ENCODE measurements at places on chromosomes 16 and 17.

DNA sequence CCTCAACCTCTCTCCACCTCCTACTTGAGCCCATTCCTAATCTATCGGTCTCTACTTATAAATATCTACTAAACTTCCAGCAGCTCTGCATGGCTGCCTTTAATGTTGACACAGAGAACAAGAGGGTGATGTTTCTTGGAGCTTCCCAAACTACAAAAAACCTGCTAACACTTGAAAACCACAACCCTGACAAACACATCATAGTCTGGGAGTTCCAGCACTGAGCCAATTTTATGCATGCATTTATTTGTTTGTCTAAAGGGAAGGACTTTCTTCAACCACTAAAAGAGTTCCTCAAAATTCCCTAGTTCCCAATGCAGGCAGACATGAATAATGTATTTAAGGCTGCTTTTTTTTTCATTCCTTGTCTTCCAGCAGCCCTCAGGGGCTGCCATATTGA is 331.8 kb upstream of the XYLT1 start:
- no peak for DNase-seq

DNA sequence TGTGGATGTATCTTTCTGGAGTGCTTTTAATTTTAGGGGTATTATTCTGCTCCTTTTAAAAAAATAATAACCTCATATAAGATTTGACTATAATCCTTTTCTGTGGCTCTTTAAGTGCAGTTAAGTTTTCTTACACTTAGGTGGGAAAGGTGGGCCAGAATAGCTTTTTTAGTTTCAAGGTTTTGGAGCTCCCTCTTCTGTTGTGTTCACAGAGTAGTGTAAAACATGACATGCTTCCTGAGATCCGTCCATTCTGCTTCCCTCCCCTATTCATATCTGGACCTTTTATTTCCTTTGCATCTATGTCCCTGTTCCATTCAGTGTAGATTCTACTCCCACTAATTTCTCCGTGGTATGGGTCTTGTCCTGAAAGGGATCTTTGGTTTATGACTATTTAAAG is 12.8 kb downstream of the LRRC36 start:
- no peak for DNase-seq

- DNase-seq, result no peak
Observed at GRCh38 chr17:74431568-74432423, at the start of gene GPRC5C. Gene GPRC5C, plus strand, starts transcription at chr17:74432088. Its CDS starts 7,689 bp downstream, at chr17:74439777.

DNA sequence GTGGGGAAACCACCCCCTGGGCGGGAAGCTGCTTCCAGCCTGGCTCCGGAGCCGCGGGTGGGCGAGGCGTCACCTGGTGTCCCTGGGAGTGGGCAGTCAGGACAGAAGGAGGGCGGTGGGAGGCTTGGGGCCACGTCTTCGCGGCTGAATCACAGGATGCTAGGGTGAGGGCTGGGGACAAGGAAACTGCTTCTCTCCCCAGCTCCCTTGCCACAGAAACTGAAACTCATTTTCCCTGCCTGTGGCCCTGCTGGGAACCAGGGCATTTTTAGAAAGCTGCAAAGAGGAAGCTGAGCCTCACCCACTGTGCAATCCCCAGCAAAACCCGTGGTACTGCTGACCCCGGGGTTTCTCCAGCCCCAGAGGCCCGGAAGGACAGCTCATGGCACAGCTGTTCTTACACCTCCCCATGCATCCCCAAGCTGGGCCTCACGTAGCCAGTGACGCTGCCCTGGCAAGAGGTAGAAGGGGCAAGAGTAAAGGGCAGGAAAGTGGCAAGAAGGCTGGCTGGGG is 8.2 kb downstream of the RHBDF2 start:
- no peak for DNase-seq

GRCh38 chr16:87077750-87078127 is 239.5 kb downstream of the C16orf95 start:
- no peak for DNase-seq

DNA sequence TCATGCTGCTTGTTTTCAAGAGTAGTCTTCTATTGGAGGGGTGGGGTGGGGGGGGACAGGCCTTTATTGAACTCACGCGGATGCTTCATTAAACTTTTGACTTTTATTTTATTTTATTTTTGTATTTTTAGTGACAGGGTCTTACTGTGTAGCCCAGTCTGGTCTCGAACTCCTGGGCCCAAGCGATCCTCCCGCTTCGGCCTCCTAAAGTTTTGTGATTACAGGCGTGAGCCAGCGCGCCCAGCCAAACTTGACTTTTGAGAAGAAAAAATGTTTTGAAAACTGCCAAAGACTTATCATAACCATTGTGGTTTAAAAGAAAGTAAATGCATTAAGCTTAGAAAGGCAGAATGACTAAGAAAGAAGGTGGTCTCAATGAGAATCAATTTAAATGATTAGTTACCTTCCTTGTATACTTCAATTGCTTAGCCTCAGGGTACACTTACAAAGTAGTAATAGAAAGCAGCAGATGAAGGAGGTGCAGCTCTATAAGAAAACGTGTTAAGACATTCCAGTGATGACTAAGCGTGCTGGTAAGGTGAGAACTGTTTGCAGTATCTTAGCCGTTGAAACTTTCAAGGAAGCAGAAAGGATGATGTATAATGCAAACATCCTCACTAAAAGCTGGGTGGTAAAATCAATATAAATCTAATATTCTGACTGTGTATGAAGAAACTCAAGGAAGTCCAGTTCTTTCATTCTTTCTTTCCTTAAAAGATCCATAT is 1.2 kb downstream of the AP2B1 start:
- DNase-seq, result no peak

GRCh38 chr17:50149417-50150353 is 792 bp downstream of the PPP1R9B start:
- DNase-seq, result no peak

DNA sequence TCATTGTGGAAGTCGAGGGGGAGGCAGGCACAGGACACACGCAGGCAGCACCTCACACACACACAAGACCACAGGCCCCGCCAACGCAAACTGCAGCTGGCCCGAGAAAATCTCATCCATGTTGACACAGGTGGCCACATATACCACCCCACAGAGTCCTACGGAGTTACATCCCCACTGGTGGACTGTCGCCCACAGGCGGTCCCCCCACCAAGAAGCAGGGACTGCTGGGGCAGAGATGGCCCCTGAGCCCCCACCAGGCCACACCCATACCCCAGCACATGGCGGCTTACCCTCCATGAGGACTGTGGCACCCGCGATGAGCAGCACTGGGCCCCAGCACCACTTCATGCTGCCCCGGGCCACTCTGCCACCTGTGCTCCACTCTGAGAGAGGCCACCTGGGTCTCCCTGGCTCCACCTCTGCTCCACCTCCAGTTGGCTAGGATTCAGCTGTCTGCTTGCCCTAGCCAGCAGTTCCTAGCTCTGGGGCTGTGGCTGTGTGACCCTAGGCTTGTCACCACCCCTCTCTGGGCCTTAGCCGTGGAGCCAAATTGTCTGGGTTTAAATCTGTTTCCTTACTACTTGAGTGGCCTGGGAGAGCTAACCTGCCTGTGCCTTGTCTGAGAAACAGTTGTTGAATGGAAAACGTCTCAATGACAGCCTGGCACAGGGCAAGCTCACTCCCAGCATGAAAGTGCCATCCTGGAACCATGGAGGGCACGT is at the start of gene PRSS53:
Gene PRSS53 (minus strand): TSS at position 485 of the 725 bp plus-strand sequence. CDS start 134 bp downstream, at position 351.
- DNase-seq, result no peak

GRCh38 chr17:60993497-60993896 is 315.8 kb downstream of the BCAS3 start:
- no peak for DNase-seq

- no peak for DNase-seq
Observed at GRCh38 chr17:47246120-47246519, 7.5 kb upstream of the ITGB3 start.

DNA sequence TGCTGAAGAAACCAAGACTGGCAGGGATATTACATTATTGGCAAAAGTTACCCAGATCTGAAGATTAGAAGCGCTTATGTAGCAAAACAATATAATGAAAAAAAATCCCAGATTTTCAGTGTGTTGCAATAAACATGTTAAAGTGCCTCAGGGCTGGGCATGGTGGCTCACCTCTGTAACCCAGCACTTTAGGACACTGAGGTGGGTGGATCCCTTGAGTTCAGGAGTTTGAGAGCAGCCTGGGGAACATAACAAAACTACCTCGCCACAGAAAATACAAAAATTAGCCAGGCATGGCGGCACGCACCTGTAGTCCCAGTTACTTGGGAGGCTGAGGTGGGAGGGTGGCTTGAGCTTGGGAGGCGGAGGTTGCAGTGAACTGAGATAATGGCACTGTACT is 6.8 kb downstream of the ZNF207 start:
- DNase-seq, result no peak

DNA sequence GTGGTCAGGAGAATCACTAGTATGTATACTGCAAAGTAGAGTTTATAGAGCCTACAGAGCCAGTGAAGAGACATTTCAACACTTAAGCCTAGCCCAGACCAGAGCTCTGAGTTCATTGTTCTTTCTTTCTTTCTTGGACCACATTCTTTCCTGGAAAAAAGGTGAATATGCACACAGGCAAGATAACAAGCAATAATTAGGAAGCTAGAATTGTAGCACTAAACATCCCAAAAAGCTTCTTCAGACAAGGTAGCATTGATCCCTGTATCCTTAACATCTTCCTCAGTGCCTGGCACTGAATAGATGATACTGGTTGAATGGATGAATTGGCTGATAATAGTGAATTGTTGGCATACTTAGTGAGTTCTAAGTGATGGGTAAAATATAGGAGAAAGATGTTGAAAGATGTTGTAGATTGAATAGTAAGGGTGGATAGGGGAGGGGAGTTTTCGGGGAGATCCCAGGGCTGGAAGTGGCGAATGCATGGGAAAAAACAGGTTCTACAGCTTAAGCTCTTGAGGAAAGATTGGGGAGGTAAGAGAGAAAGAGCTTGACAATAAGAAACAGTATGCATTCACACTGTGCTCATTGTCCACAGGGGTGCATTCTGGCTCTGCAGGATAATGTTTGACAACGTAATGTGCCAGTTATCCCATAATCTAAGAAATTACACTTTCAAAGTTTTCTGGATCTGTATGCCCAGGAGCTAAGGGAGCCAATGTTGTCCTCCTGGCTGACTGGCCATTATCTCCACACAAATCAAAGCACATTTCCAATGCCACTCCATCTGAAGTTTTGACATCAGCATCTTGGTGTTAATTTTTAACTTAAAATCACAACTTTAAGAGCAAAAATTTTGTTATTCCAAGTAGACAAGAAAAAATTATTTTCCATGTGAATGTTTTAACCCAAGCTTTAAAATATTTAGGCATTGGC is 35.6 kb downstream of the TUBD1 start:
- no peak for DNase-seq

All from BJ (cell line).